ENCODE measurements at places on chromosomes 11 and 22.

DNA sequence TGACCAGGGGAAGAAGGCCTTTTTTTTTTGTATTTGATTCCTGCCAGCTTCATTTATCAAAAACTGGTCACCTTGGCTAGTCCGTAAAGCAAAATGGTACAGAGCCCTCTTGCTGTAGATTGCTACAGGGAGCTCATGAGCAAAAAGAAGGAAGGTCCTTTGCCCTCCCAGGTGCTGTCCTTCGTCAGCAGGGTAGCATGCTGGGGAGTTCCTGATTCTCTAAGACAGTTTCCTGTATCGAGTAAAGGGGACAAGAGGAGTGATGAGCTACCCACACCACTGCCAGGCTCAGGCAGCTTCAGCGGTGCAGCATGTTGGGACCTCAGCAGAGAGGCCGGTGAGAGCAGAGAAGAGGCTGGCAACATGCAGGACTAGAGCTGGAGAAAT is 67.8 kb upstream of the CSNK2A3 start:
- peaks cover 9% of the 10 kb centered on the region for H3K4me1 ChIP-seq
- H3K27ac ChIP-seq, result no peak overlapping the region
- DNase-seq, result no peak
- H3K4me3 ChIP-seq, result no peak overlapping the region
- no peaks in the 10 kb centered on the region for H3K36me3 ChIP-seq

DNA sequence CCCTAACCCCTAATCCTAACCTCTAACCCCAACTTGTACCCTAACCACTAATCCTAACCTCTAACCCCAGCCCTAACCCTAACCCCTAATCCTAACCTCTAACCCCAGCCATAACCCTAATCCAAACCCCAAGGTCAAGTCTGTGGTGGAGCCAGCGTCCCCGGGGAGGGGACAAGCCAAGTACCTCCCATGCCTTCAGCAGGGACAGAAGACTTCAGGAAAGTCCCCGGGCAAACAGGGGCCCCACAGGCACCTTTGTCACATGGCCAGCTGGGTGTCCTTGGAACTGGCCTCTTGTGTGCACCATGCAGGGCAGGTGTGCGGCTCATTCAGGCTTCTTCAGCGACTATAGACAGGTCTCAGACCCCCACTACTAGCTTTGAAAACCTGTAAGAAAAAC is 555.8 kb downstream of the BRD1 start:
- H3K27me3 ChIP-seq, result peaks cover 2% of the 10 kb centered on the region
- no peak overlapping the region for H3K4me3 ChIP-seq
- no peak for DNase-seq
- H3K4me1 ChIP-seq, result no peaks in the 10 kb centered on the region

DNA sequence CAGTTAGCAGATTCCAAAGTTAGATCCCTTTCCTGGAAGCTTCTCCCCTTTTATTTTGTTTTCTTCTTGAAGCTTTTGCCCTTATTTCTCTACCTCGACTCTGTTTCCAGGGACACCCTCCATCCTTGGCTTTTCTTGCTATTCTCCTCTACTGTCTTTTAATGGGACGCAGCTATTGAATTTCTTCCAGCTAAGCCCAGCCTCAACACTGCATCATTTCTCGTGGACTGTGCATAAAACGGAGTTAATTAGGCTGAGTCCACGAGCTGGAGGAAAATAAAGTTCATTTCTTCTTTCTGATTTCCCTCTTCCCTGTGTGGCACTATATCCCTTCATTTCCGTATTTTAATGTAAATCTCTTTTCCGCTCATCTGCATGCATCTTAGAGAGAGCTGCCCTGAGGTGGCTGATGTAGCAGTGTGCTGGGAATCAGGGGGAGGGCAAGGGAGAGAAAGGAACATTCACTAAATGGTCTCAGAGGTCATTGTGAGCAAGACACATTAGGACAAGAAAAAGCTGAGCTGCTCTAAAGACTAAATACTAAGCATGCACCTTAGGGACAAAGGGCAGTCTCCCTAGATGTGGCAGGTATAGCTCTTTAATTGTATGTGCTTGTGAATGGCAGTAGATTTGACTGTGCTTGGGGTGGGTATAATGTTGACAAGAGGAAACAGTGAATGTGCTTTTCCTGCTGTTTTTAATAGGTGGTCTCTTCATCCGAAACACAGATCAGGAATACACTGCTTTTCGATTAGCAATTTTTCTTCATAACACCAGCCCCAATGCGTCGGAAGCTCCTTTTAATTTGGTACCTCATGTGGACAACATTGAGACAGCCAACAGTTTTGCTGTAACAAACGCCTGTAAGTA is 1.9 kb downstream of the GRIA4 start:
- DNase-seq, result peak; percentile 16
- H3K27me3 ChIP-seq, result peaks cover 23% of the 10 kb centered on the region
- no peak overlapping the region for H3K4me3 ChIP-seq
- H3K27ac ChIP-seq, result no peak overlapping the region

DNA sequence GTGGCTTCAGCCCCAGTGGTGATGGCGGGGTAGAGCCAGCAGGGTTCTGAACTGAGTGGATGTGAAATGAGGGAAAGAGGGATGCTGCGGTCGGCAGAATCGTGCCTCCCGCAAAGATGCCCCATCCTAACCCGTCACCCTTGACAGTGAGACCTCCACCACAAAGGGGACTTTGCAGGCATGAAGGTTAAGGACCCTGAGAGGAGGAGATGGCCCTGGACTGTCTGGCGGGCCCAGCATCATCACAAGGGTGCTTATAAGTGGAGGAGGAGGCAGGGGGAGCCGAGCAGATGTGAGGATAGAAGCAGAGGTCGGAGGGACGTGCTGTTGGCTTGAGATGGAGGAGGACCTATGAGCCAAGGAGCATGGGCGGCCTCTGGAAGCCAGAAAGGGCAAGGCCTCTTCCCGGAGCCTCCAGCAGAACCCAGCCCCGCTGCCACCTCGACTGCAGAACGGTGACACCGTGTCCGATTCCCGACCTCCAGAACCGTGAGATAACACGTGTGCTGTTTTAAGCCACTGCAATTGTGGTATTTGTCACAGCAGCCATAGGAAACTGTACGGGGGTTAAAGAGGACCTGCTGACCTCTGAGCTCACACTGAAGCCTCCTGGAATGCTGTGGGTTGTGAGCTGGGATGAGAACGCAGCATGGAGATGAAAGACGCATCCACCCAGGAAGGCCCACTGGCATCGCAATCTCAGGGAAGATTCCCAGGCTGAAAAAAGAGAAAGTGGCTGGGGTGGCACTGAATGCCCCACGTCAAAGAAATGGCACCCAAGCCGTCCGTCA is 10.9 kb downstream of the LINC01488 start:
- H3K36me3 ChIP-seq, result peaks cover 5% of the 10 kb centered on the region
- peaks cover 15% of the 10 kb centered on the region for H3K4me1 ChIP-seq
- no peak overlapping the region for H3K27ac ChIP-seq
- DNase-seq, result peak; percentile 38

GRCh38 chr11:129637983-129638776 is 177.5 kb upstream of the TMEM45B start:
- no peak overlapping the region for H3K27ac ChIP-seq
- H3K36me3 ChIP-seq, result no peaks in the 10 kb centered on the region
- peaks cover 11% of the 10 kb centered on the region for H3K4me1 ChIP-seq
- H3K27me3 ChIP-seq, result no peaks in the 10 kb centered on the region

GRCh38 chr11:105211806-105212554 is 72.4 kb upstream of the CARD18 start:
- no peaks in the 10 kb centered on the region for H3K4me1 ChIP-seq
- H3K27me3 ChIP-seq, result no peaks in the 10 kb centered on the region
- H3K27ac ChIP-seq, result no peak overlapping the region
- H3K4me3 ChIP-seq, result no peak overlapping the region
- peak; percentile 34 for DNase-seq

- H3K4me3 ChIP-seq, result no peak overlapping the region
- no peaks in the 10 kb centered on the region for H3K4me1 ChIP-seq
- no peak overlapping the region for H3K27ac ChIP-seq
- no peaks in the 10 kb centered on the region for H3K36me3 ChIP-seq
- H3K27me3 ChIP-seq, result peaks cover 33% of the 10 kb centered on the region
- DNase-seq, result no peak
These were observed 39.0 kb downstream of the SLC22A12 start for GRCh38 chr11:64629796-64630562.

DNA sequence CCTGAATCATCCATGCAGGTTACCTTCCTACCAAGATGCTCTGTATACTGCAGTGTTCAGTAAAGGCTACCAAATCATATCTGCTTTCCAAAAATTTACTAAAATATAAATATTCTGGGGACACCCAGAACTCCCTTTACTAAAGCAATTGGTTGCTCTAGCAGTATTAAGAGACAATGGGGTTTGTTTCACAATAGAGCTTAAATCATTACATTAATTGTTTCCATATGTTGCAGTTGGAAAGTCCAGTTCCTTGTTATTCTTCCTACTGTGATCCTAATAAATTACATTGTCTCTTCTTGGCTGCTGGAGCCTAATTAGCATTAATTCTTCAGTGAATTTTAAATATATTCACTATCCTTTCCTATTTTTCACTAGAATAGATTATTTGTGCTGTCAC is 316.0 kb upstream of the MTNR1B start:
- H3K4me3 ChIP-seq, result no peak overlapping the region
- DNase-seq, result no peak
- H3K27ac ChIP-seq, result no peak overlapping the region
- no peaks in the 10 kb centered on the region for H3K27me3 ChIP-seq

GRCh38 chr11:34175284-34176019 is 70.0 kb downstream of the NAT10 start:
- H3K36me3 ChIP-seq, result peaks cover 19% of the 10 kb centered on the region
- DNase-seq, result no peak
- H3K4me3 ChIP-seq, result no peak overlapping the region
- peaks cover 7% of the 10 kb centered on the region for H3K27me3 ChIP-seq
- H3K4me1 ChIP-seq, result peaks cover 6% of the 10 kb centered on the region

GRCh38 chr11:10809373-10810160 is 841 bp upstream of the EIF4G2 start:
- peak overlapping the region; percentile 58 for H3K4me3 ChIP-seq
- peak overlapping the region; percentile 97 for H3K27ac ChIP-seq
- peaks cover 8% of the 10 kb centered on the region for H3K4me1 ChIP-seq
- H3K27me3 ChIP-seq, result no peaks in the 10 kb centered on the region

DNA sequence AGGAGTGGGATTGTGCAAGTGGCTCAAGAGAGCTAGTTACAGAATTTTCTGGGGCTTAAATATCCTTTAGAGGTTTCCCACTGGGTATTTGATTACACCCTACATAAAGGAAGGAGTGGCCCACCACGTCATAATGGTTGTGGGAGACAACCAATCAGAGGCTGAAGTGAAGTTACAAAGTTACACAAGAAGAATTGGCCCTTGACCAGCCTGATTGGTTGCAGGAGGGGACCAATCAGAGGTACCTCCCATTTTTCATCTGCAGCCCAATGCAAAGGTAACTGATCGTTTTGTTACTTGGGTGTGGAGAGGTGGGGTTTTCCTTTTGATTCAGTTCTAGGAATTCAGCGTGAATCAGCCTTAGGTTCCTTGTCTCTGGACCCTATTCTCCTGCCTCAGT is 430.5 kb upstream of the FAT3 start:
- no peak for DNase-seq
- no peaks in the 10 kb centered on the region for H3K36me3 ChIP-seq
- H3K4me3 ChIP-seq, result no peak overlapping the region
- H3K4me1 ChIP-seq, result peaks cover 11% of the 10 kb centered on the region
- no peaks in the 10 kb centered on the region for H3K27me3 ChIP-seq

- peaks cover 2% of the 10 kb centered on the region for H3K4me1 ChIP-seq
- no peak overlapping the region for H3K27ac ChIP-seq
- no peak for DNase-seq
- no peaks in the 10 kb centered on the region for H3K36me3 ChIP-seq
- H3K27me3 ChIP-seq, result peaks cover 55% of the 10 kb centered on the region
These were observed 14.8 kb downstream of the CD6 start for GRCh38 chr11:60985991-60986915.

- peaks cover 8% of the 10 kb centered on the region for H3K4me1 ChIP-seq
- DNase-seq, result no peak
- no peaks in the 10 kb centered on the region for H3K27me3 ChIP-seq
- no peak overlapping the region for H3K4me3 ChIP-seq
These were observed 3.4 kb upstream of the NDUFC2 start for GRCh38 chr11:78083021-78083420.

- no peak overlapping the region for H3K4me3 ChIP-seq
- H3K27ac ChIP-seq, result no peak overlapping the region
- no peaks in the 10 kb centered on the region for H3K36me3 ChIP-seq
- no peaks in the 10 kb centered on the region for H3K4me1 ChIP-seq
These were observed 228.5 kb upstream of the SESN3 start for GRCh38 chr11:95459291-95460042.

DNA sequence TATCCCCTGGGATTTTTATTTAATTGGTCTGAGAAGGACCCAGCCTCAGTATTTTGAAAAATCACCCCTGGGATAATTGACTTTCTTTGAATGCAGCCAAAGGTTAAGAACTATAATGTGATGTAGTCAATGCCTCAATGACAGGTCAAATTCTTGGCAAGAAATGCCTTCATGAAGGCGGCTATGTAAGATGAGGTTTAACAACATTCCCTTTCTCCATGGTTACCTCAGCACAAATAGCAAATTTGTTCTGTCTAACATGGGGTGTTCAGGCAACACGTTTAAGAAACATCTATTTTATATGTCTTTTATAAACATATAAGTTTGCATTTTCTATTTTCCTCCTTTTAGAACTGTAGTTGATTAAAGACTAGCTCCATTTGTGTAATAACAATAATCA is 5.3 kb downstream of the SLN start:
- no peaks in the 10 kb centered on the region for H3K27me3 ChIP-seq
- no peak for DNase-seq
- H3K4me1 ChIP-seq, result peaks cover 2% of the 10 kb centered on the region

DNA sequence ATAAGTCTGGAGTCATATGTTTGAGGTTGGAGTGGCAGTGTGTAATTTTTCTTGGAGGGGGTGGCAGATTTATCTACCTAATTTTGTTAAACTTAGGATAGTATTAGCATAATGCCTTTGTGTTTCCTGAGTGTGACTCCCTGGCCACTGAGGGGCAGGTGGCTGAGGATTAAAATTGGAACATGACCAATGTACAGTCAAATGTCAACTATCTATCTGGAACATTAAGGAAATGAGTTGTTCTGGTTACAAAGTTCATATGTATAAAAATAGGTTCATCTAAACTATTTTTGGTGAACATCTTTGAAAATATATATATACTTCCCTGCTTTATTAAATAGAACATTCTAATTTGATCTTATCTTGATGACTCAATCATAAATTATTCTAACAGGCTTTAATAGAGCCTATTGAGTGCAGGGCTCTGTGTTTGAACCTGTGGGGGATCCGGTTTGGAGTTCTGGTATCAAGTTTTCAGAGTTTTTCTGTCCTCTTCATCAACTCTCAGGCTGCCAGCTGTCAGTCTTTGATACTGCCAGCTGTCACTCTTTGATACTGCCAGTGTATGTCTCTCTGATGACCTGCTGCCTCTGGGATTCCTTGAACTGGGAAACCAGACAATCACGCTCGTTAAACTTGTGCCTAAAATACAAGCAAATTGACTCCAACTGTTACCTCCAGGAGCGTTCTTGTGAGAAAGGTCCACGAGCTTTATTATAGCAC is 309.6 kb downstream of the METTL15 start:
- no peaks in the 10 kb centered on the region for H3K27me3 ChIP-seq
- H3K36me3 ChIP-seq, result no peaks in the 10 kb centered on the region
- H3K27ac ChIP-seq, result no peak overlapping the region
- no peaks in the 10 kb centered on the region for H3K4me1 ChIP-seq

DNA sequence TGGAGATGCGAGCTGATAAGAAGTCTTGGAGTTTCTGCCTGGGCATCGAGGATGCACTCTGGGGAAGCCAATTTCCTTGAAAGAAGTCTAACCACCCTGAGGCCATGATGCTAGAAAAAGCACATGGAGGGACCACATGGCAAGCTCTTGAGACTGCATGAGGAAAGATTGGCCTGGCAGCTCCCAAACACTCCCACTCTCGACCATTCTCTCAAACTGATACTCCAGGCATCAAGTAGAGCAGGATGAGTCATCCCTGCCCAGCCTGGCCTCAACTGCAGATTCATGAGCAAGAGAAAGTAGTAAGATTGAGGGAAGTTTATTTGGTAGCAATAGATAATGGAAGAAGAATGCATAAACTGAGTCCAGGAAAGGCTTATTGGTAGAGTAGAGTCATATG is 194.3 kb downstream of the KIF18A start:
- no peak overlapping the region for H3K4me3 ChIP-seq
- H3K27me3 ChIP-seq, result no peaks in the 10 kb centered on the region
- H3K27ac ChIP-seq, result no peak overlapping the region
- no peaks in the 10 kb centered on the region for H3K36me3 ChIP-seq
